Mesothelial cell of epicardium (in vitro differentiated cells): ENCODE measurements at places on chromosomes 16 and 17.

DNA sequence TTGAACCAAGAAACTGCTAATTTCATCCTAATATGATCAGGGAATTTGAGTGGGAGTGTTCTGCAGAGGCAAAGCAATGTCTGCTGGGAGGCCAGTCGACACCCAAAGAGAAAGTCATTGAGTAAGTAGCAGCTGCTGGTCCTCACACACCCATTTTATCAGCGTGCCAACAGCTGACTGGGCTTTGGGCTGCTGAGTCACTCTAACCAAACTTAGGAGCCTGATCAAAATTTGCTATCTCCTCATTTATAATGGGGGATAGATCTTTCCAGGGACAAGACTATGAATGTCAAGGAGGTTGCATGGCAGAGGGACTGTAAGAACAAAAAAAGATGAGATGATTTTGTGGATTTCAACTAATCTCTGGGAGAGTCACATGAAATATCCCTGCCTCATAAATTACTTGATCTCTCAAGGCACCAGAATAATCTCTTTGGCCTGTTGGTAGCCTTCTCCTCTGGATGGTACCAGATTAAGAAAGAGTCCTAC, 32.9 kb downstream of the CPSF4L start:
- no peak for DNase-seq

DNA sequence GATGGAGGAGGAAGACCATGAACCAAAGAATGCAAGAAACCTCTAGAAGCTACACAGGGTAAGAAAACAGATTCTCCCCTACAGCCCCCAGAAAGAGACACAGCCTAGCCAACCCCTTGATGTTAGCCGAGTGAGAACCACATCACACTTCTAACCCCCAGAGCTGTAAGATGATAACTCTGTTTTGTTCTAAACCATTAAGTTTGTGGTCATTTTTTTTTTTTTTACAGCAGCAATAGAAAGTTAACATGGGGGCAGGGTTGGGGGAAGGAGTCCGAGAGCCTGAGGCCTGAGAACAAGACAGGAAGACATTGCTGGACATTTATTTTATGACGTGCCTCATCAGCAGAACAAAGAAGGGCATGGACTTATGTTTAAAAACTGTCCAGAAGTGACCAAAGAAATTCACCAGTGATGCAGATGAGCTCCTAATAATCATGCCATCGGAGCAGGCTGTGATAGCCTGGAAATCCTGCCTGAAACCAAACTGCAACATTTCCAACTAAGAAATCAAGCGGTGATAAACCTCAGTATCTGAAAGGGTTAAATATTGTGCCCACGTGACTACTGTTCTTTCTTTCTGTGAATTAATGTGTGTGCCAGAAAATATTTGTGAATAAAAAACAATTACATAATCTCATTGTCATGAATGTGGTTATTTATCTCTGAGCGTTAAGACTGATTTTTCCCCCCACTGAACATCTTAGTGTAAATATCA, 1.1 kb downstream of the ABCA9 start:
- no peak for DNase-seq

DNA sequence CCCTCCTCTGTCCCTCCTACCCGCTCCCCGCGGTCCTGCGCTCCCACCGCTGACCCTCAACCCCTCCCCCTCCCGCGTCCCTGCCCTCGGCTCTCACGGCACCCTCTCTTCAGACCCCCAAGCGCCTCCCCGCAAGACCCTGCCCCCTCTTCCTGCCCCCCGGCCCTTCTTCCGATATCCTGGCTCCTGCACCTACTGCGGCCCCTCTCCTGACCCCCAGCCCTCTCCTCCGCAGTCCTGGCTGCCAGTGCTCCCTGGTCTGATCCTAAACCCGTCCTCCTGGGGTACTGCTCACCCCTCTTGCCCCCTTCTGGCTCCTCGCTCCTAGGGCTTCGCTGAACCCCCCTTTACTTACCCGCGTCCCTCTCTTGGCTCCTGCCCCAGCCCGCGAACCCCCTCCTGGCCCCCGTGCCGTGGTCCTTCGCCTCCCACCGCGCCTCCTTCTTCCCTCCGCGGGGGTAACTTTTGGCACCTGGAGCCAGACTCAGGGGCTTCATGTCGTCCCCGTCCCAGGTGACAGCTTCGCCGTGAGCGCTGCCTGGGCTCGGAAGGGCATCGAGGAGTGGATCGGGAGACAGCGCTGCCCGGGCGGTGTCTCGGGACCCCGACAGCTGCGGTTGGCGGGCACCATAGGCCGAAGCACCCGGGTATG, 839 bp downstream of the NKD1 start:
- no peak for DNase-seq

DNA sequence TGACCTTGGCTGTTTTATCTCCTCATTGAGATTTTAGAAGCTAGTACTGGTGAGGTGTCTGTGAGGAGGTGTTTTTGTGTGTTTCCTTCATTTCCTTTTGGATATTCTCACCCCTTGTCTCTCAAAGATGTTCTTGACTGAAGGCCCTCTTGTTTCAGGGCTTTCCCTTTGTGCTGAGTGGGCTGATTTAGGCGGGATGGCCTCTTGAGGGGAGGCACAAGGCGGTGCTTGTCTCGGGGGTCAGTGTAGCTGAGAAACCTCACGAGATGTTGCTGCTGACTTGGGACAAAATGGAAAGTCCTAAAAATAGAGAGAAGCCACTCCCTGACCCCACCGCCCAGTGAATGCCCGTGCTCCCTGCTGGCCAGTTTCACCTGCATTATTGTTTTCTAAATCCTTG, 14.2 kb downstream of the CRAMP1 start:
- no peak for DNase-seq
